ENCODE measurements at places on chromosomes 3 and 15.

DNA sequence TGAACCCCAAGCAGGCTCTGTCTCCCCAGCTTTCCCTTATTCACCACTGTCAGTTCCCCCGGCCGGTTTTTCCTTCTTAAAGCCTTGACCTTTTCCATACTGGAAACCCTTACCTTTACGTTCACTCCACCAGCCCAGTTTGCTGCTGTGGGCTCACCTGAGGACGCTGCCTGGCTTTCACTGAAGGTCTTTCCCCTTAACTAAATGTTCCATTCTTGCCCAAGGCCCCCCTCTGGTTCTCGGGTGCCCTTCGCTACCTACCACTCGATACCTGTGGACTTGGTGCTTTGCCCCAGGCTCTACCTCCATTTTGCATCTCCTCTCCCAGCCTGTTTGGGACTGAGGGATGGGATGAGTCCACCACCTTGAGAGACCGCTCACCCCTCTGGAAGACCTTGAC is 851 bp downstream of the AP2M1 start:
- no peak for DNase-seq

DNA sequence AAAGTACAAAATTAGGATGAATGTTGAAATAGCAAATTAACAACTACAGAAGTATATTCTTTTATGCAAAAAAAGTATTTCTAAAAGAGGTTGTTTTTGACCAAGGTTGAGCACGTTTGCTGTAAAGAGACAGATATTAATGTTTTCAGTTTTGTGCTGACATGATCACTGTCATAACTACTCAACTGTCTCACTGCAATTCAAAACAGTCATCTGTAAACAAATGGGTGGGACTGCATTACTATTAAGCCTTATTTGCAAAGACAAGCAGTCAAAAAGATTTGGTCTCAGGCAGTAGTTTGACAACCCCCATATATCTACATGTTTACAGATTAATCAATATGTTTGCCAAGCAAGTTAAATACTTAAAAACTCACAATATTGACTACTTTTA is 109.1 kb upstream of the ZNF385D start:
- DNase-seq = no peak

DNA sequence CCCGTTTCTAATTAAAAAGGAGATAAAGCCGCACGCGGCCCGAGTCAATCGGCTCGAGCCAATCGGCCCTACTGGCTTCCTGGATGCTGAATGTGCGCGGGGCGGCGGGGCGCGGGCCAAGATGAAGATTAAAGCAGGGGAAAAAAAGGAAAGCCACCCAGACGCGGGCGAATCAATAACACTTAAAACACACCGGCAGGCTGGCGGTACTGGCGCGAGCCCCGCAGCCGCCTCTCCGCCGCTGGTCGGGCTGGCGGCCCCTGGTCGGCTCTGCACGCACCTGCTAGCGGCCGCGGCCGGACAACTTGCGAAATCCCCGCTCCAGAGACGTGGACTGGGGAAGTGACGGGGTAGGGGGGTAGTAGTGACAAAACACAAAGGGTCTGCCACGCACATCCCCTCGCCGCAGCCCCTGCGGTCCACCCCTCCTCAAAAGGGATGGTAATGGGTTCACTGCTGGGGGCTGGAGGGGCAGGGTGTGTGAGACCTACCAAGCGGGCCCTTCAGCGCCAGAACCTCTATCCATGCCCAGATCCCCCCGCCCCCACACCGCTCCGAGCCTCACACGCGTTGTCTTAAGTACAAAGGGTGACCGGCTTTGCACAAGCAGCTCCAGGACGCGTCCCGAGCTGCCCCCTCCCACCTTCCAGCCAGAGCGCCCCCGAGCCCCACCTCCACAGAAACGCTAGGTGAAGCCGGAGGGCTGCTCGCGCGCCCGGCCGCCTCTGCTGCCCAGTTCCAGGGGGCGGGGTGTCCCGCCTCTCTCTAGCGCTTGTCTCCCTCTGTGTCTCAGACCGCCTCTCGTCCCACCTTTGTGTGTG is 1.4 kb downstream of the WNT7A start:
- peak; percentile 31 for DNase-seq

- no peak for DNase-seq
Measured at GRCh38 chr3:147915057-147915456, 505.9 kb downstream of the ZIC1 start.

GRCh38 chr3:187836823-187837770 is 91.8 kb upstream of the BCL6 start:
- DNase-seq = no peak
